ENCODE measurements at places on chromosomes 7 and 10.
A peak's percentile ranks its signal among the peaks of the same experiment; 100 is the strongest.

GRCh38 chr7:133645884-133646391 is 393.1 kb downstream of the EXOC4 start:
- no peak for DNase-seq

GRCh38 chr7:150404805-150405583 is 25.9 kb downstream of the ZNF775 start:
- peak; percentile 54 for DNase-seq

GRCh38 chr10:132146271-132146671 is 40.5 kb upstream of the DPYSL4 start:
- no peak for DNase-seq

DNA sequence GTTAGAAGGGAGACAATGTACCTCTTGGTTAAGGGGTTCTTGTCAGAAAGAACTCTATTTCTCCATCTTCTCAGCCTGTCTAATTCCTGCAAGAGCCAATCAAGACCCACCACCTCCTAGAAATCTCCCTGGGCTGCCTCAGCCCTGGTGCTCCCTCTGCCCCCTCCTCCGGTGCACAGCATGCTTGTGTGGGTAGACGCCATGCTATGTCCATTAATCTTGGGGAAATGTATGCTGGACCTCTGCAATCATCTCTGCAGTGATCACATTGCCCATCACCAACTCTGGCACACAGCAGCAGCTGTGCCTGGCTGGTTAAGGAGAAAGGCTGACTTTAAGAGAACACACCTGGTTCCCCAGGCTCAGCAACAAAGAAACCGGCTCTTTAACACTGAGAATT is 37.3 kb downstream of the SH3PXD2A start:
- no peak for DNase-seq

DNA sequence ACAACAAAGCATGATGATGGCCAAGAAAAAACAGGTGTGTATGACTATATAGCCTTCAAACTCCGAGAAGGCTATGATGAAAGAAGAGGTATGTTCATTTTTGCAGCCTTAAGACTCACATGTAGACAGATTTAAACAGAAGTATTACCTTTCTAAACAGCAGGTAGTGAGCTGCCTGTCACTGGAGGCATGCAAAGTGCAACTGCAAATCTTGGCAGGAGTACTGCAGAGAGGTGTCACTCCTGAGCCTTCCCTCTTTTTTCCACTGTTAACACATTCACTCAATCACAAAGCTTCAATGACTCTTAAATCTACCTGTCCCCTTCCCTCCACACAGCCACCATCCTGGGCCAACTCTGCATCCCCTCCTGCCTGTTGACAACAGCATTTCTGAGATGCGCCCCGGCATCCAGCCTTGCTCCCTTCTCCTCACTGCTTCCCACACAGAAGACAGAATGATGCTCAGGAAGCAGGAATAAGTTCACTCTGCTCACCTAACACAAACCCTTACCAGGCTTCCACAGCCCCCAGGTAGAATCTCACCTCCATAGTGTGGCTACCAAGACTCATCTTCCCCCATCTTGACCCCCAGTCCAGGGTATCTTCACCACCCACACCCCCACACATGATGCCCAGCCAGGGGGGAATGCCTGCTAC is 161.9 kb upstream of the ZMIZ1 start:
- DNase-seq: no peak

DNA sequence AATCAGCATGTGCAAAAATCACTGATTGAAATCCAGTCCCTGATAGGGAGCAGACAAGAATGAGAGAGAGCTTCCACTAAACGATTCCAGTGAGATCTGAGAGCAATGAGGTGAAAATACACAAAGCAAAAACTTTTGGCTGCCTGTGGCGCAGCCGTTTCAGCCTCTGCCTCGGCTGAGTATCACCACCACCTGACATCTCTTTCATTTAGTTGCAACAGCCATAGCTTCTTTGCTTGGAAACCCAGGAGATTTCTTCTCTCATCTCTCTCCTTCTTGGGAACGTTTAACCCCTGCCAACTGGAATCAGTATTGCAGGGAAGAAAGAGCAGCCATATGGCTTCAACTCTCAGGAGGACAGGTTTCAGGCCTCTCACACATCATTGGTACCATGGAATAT is 237.3 kb upstream of the AGK start:
- DNase-seq: no peak

DNA sequence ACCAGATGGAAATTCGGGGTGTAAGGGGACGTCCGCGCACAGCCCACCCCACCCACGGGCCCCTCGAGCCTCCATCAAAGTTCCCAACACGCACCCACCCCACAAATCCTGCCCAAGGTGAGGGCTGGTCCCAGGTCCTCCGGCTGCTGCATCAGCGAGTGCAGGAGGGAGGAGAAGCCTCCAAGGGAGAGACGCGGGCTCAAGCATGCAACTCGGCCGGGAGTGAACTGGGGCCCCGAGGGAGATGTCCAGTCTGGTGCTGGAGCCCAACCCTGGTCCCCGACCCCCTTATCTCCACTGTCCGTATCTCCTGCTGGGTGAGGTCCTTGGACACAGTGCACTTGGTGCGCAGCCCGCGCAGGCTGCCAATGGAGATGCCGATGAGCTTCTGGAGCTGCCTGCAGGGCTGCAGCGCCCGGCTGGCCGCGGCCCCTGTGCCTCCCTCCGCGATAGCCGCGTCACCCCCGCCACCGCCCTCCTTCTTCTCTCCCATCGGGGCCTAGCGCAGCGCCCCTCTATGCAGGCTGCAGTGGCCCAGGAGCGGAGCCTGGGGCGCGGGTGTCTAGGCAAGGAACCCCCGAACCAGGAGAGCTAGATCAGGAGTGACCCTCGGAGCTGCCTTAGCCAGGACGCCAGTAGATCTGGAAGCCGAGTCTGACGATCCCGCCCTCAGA is 489.2 kb downstream of the ZNF33B start:
- no peak for DNase-seq

GRCh38 chr7:103031024-103031423 is 43.6 kb downstream of the FBXL13 start:
- no peak for DNase-seq

DNA sequence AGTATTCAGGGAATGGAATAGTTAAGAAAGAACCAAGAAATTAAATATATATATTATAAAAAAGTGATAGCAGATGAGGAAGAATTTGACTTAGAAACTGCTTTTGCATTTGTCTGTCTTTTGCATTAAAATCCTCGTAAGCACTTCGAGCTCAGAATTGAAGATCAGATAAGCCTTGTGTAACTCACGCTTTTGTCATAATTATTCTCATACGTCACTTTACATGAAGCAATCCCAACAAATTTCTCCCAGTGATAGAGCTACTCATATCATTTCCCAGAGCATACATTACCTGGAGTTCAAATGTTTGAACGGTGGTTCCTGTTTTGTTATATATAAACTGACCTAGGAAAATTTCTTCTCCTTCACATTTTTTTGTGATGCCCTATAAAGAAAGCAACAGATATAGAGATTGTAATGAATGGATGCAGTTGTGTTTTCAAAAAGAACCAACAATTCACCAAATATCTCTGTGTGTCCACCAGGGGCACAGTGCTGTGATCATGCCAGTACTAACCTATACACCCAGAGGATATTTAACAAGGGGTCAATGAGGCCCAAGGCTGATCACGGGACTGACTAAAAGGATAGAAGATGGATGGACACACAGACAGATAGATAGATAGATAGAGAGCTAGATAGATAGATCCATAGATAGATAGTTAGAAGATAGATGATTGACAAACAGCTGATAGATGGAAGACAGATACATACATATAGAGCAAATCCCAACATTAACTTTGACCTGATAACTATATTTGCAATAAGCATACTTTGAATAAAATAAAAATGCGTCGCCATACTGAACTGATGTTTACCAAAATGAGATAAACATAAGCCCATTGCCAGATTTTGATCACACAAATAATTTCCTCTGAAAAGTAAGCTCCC is 9.3 kb upstream of the HUS1 start:
- no peak for DNase-seq

DNA sequence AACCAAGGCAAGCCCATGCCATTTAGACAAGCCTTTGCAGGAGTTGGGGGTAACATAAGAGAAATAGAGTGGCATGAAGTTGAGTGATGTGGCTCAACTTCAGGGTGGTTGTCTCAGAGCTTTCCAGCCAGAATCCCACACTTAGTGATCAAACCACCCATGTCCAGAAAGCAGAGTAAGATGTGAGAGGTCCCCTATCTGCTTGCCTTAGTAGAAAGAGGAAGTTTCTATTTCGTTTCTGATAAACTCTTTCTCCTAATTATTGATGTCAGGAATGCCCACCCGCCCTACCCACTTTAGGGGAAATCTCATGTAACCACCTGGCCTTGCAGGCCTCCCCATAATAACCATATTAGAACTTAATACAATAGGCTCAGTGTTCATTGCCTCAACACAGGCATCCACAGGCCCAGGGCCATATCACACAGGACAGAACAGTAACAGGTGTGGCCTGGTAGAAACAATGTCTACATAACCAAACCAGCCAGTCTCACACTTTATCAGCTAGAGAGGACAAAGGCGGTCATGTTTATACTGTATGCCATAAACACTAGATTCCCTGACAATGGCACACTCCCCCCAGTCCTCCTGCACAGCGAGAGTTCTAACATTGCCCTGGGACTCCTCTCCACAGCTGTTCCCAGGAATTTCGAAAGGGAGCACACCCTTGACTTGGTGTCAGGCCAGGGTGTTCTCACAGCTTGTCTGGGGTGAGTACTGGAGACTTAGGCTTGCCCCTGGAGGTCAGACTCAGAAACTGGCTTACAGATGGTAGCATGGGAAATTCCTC is 364.4 kb downstream of the CXCL12 start:
- no peak for DNase-seq

DNA sequence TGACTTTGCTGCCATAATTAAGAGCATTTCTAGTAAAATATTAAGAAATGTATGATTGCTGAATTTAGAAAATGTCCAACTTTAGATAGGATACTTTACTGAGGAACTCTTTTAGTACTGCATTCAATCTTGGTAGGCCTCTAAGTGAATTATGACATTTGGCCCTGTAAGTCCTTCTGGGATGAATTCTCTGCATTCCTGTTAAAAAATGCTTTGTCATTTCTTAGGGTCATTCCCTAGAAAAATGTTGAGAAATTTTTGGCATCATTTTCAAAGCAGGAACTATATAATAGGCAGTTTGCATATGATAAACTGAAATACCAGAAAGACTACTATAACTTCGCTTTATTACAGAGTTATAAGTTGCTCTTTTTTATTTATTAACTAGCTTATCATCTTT is 69.3 kb upstream of the PRR15 start:
- DNase-seq: no peak

GRCh38 chr7:95950698-95951097 is 178.3 kb downstream of the DYNC1I1 start:
- DNase-seq: no peak

- no peak for DNase-seq
Measured at GRCh38 chr7:41824284-41824683, 121.4 kb upstream of the INHBA start.

GRCh38 chr10:47347303-47347675 is 874 bp upstream of the RBP3 start:
- DNase-seq: no peak

GRCh38 chr10:78408671-78409472 is 375.2 kb downstream of the RPS24 start:
- DNase-seq: no peak

DNA sequence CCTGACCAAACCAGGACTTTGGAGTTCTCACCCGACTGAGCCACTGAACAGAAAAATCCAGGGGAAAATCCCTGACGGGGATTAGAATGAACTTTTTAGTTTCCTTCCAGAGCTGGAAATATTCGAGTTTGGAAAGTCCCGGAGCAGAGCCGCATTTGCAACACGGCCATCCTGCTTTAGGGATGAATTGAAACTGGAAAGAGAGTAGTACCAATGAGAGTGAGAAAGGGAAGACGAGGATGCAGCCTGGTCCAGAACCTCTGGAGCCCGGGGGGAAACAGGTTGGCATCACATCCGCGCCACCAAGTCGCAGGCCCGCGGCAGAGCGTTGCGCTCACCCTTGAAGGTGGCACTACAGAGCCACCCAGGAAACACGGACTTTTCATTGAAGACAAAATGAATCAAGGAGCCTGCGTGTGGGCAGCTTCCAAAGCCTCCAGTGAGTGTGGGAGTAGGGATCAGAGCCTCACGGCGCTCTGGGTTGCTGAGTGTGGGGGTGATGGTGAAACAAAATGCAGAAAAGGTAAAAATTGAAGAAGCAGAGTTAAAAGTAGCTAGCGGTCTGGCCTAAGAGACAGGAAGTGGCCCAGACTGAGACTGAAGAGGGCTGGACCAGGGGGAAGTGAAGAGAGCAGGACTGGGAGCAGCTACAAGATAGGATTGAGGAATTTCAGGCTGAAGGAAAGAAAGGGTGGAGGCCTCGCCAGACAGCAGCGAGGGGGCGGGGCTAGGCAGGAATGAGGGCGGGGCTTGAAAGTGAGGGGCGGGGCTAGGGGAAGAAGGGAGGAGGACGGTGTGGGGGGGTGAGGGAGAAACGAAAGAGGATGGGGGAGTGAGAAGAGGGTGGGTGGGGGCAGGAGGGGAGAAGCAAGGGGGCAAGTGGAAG is 1.8 kb downstream of the SMURF1 start:
- peak; percentile 30 for DNase-seq

DNA sequence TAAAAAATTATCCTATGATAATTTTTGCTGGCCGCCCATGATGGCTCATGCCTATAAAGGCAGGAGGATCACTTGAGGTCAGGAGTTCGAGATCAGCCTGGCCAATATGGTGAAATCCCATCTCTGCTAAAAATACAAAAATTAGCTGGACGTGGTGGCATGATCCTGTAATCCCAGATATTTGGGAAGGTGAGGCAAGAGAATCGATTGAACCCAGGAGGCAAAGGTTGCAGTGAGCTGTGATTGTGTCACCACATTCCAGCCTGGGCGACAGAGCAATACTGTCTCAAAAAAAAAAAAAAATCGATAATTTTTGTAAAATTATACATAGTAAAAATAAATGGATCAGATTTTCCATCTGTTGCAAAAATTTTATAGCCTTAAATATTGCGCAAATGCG is 31.7 kb upstream of the CDK14 start:
- no peak for DNase-seq

- DNase-seq: no peak
Measured at GRCh38 chr7:158819571-158820203, 9.6 kb downstream of the ESYT2 start.

DNA sequence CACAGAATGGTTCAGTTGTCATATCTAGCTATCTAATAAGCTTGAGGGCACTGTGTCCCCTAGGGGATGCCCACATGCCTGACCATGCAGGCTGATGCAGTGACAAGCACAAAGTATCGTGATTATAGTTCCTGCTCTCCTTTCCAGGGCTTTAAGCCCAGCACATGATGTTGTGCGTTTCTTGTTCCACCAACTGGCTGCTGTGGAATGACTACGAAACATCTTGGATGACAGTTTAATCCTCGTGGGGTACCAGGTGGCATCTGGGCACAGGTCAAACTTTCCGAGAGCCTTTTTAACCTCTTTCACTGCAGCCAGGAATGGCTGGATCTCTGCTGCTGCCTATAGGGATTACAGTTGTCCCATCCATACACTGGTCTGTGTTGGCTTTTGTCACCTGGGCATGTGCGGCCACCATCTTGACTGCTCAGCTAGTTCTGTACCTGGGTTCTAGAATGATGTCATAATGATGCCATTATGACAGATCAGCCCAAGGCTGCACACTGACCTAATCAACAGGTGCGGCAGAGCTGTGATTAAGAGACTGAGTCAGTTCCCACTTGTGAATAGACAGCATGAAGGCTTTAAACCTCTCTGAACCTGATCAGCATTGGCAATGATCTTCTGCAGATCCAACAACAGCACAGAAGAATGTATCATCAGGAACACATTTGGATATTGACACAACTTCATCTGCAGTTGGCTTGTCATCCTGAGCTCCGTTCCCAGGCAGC is 144.1 kb downstream of the DLG5 start:
- DNase-seq: no peak

GRCh38 chr7:66043681-66044497 is 31.7 kb upstream of the ASL start:
- DNase-seq: no peak

- DNase-seq: no peak
Measured at GRCh38 chr7:128091106-128091505, 59.9 kb upstream of the LRRC4 start.
